Cortex of kidney (tissue), 1 donor: ENCODE measurements at places on chromosomes 12 and 14.

GRCh38 chr14:104431351-104431928 is 148.1 kb upstream of the C14orf180 start:
- DNase-seq, result no peak

- DNase-seq, result no peak
Observed at GRCh38 chr14:24399447-24399822, 632 bp downstream of the NYNRIN start.

DNA sequence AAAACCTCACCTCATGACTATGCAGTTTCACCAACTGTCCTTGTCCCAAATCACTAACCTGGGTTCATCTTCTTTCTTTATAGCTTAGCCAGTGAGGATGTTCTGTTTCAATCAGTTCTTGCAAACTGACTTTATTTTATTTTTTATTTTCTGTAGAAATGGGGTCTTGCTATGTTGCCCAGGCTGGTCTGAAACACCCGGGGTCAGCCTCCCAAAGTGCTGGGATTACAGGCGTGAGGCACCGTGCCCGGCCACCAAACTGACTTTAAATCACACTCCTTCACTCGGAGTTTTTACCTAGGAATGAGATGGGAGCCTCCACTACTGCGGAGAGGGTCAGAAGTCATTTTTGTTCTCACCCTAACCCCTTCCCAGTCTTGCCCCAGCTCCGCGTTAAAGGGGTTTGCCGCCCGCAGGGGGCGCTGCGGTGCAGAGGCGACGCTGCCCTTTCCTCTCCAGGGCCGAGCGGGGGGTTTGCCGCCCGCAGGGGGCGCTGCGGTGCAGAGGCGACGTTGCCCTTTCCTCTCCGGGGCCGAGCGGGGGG is 7.0 kb upstream of the B4GALNT3 start:
- no peak for DNase-seq

GRCh38 chr12:8860165-8860961 is 37.9 kb downstream of the A2ML1 start:
- no peak for DNase-seq

DNA sequence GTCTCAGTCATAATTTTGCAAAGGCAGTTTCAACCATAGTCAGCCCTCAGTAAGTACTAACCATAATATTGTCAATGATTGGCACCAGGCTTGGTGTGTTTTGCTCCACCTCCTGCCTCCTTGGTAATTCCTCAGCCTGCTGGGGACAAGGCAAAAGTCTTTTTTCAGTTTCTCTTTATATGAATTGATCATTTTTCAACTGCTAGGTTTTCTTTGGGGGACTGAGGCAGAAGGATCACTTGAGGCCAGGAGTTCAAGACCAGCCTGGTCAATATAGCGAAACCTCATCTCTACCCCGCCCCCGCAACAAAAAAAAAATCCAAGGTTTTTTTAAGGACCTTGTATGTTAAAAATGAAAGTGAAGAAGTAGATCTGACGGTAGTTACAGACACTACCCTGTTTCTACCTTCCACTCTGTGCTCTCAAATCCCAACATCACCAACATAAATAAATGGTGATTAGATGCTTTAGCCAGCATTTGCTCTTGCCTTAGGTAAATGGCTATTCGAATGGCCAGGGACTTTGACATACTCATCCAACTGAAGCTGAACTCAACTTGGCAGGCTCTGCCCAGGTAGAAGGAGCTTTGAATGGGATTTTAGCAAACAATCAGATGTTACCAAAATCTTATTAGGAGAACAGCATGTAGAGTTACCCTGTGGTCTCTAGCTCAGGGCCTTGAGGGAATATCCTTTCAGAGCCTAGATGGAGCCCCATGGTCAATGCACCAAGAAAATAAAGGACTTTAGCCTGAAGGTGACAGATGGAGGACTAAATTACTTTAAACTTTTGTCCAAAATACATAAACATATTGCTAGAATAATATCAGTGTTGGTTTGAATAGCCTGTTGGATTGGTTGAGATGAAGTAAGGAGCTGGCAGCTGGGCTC is 126.9 kb upstream of the AMIGO2 start:
- DNase-seq, result no peak
